Activated naive CD4-positive, alpha-beta T cell treated with anti-CD3 and anti-CD28 coated beads, Interleukin-2, amount 50 U/mL, for 16 hours (primary cell): ENCODE measurements at places on chromosomes 5 and 9.

GRCh38 chr9:68927165-68927564, 86.7 kb downstream of the PRKACG start:
- DNase-seq: no peak

DNA sequence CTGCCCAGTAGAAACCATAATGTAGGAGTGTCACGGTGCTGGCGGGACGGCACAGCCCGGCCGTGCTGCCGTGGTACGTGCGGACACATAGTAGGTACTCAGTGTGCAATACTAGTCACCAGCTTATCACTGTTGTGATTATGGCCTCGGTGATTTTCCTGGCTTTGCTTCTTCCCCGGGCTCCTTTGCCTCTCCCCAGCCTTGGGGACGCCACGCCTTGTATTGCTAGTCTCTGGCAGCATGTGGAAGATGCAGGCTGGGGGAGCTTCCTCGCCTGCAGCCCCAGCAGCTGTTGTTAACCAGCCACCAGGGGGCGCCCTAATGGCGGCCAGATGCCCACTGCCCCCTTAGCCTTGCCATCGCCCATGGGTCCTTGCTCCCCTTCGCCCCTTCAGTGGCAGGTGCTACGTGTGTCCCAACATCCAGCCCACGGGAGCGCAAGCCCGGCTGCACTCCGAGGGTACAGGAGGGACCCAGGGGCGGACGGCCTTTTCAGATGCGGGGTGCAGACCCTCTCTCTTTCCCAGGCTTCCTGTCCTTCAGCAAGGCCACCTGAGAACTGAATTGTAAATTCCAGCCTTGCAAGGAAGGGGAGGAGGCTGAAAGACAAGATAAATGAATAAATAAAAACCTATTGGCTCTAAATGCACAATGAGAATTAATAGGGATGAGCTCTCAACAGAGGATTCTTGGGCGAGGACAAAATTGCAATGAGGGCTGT, 8.0 kb downstream of the NTNG2 start:
- DNase-seq: peak; percentile 56

- no peak for DNase-seq
Observed at GRCh38 chr9:36046923-36047322, 10.2 kb downstream of the RECK start.

- no peak for DNase-seq
Observed at GRCh38 chr5:116564756-116565490, 9.7 kb downstream of the SEMA6A start.

DNA sequence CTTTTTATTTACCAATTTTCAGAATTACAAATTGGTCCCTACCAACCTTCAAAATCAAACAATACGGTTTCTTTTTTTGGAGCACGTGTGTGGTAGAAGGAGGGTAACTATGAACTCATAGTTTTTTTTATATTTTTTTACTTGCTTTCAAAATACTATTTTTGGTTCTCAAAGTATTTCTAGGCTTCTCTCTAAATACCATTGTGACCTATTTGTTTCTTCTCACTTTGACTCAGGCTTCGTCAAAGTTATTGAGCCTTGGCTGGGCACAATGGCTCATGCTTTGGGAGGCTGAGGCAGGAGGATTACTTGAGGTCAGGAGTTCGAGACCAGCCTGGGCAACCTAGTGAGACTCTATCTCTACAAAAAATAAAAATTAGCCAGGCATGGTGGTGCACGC, 11.6 kb upstream of the KIF27 start:
- DNase-seq: no peak

GRCh38 chr5:73179730-73180129, 6.7 kb downstream of the TMEM174 start:
- DNase-seq: no peak

DNA sequence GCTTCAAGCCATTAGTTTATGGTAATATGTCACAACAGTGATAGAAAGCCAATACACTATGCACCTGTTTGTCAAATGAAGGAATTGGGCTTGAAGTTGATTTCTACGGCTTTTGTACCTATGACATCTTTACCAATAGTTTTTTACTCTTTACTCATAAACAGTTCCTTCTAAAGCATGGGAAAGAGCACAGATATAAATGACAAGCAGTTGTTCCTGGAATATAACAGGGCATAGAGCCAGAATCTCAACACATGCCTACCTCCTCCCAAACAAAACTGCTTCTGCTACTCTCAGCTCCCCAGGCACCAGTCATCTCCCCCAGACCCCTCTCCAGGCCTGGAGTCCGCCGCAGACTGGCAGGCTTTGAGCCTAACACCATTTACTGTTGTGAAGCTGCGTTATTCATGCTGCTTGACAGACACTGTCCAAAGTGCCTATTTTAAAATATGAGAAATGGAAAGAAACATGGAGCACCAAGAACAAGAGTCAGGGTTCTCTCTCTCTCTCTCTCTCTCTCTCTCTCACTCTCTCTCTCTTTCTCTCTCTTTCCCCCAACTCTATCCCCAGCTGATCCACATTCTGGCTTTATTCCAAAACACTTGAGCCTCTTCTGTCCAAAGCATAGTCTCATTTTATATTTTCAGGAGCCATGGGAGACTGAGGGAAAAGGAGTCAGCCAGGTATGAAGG, 111.6 kb downstream of the ADRB2 start:
- no peak for DNase-seq

DNA sequence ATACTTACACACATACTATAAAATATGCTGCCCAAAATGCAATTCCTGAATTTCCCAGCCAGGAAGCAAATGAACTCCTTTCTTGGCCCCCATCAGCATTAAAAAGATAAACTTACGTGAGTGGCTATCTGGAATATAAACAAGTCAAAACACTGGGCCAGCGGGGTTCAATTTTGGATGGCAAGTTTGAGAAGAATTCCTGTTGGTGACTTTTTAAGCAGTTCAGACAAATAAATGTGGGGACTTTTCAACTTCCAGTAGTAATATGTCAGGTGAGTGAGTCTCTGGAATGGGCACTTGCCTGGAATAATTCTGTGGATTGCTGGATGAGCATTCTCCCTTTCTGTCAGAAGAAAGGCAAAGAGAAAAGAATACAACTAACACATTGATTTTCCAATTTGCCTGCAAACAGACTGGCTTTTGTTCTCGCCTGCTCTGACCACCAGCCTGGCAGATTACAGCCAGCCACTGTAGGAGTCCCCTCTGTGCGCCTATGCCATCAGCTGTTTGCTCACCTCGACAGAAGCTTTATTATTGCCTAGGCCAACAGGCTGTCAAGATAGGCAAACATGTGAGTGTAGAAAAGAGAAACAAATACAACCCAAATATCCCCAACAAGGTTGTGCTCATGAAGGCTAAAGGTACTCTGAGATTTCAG, 78.6 kb downstream of the MRPS27 start:
- no peak for DNase-seq

GRCh38 chr5:132828846-132829494, 1.5 kb downstream of the SHROOM1 start:
- DNase-seq: no peak

DNA sequence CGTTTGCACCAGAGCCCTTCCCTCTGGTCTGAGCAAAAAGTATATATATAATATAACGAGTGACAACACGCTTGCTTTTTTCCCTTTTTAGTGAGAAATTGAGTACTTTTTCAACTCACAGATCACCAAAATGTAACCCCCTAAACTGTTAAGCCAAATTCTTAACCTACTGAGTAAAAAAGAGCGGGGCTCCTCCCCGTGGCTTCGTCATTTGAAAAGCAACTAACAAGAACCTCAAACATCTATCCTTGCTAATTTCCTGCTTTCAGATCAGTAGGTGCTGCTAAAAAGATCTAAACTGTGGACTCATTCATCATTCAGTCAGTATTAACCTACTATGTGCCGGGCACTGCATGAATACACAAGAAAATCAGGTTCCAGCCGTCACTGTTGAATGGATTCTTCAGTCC, 1.0 kb upstream of the PTBP3 start:
- DNase-seq: peak; percentile 65

- no peak for DNase-seq
Observed at GRCh38 chr9:113210815-113211214, 10.3 kb downstream of the FKBP15 start.

DNA sequence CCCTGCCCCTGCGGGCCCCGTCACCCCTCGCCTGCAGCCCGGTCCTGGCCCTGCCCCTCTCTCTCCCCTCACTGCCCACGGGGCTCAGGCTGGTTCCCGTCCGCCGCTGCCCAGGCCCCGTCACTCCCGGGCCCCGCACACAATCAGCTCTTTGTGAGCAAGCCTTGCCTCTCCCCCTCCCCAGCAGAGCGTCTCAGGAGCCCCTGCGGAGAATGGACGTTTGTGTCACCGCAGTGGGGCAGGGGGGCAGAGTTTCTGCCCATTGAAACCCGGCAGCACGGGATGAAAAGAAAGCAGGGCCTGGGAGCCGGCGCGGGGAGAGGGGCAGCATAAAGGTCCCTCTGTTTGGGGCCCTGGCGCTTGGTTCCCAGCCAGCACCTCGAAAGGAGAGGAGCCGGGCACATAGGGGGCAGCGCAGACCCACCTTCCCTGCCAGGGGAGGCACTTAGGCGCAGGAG, 13.5 kb upstream of the NUP214 start:
- DNase-seq: no peak

- no peak for DNase-seq
Observed at GRCh38 chr9:70530716-70531115, 116.3 kb upstream of the KLF9 start.

DNA sequence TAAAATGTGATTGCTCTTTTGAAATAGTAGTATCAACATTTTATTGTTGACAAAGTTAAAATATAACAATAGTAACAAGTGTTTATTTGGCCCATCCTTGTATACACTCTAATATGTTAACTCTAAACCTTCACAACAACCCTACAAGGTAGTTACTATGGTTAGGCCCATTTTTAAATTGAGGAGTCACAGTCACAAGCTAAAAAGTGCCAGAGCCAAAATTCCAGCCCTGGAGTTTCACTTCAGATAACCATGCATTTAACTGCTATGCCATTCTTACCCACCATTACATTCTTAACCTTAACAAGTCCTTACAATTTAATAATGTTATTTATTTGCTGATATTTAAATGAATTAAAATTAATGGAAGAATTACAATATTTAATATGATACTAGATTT, 91.2 kb downstream of the CWC27 start:
- DNase-seq: no peak

DNA sequence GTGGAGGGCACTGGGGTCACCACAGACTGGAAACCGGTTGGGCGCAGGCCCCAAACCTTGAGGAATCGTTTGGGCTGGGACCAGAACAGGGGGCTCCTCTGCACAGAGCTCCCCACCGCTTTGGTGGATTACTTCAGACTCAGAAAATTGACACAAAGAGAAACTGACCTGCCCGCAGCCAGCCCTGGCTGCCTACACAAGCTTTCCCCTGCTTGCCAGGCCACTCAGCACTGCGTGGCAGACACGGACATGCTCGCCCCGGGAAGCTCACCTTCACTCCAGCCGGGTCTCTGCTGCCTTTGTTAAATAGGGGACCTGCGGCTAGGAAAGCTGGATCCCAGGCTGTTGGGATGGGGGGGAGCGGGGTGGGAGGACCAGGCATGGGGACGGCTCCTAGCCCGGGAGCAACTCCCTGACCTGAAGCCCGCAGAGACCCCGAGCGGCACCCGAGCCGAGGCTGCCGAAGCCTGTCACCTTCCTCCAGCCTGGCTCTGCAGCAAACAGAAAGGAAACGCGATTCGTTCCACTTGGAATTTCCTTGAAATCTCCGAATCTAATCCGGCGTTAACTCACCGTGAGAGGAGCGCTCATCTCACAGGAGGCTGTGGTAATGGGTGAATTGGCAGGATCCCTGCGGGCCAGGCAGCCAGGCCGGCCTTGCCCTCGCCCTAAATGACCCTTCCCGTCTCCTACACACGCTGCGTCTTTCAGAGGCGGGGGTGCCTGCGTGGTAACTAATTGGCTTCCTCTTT, 8.8 kb downstream of the PAX5 start:
- DNase-seq: no peak

GRCh38 chr5:1335540-1336095, 9.3 kb downstream of the CLPTM1L start:
- DNase-seq: no peak

DNA sequence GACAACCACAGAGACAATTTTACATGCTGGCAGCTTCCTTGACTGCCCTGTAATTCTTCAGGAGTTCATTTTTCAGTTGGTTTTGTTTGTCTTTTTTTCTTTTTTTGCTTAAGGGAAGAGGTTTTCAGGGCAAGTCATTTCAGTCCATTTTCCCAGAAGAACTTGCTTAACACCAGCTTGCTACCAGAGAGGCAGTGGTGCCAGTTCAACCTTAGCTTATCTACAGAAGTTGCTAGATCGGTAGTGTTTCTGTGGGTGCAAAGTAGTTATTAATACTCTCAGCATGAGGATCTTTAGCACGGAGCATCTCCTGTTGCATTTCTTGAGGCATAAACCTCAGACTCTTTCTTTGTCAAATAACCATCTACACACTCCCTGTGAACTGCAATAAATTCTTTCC, 1.1 kb downstream of the SPEF2 start:
- no peak for DNase-seq
